ENCODE measurements at places on chromosomes 12 and 14.

GRCh38 chr12:42237853-42238239 lies 202 bp downstream of the YAF2 start:
- DNase-seq = no peak

GRCh38 chr12:124661341-124661740 lies 93.9 kb upstream of the NCOR2 start:
- DNase-seq = no peak

GRCh38 chr14:91732859-91733477 lies 1.1 kb upstream of the CATSPERB start:
- DNase-seq = no peak

DNA sequence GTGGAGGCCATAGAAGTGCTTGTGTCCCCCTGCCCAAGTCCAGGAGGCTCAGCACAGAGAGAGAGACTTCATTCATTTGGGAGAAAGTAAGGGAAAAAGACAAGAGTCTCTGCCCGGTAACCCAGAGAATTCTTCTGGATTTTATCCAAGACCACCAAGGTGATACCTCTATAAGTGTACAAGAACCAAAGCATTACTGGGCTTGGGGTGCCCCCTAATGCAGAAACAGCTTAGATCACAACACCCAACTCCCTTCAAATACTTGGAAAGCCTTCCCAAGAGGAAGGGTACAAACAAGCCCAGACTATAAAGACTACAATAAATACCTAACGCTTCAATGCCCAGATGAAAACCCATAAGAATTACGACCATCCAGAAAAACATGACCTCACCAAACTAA lies 119.7 kb upstream of the PDE3A start:
- no peak for DNase-seq

GRCh38 chr12:120412421-120412820 lies 25.5 kb upstream of the COX6A1 start:
- DNase-seq = no peak

- DNase-seq = no peak
Measured at GRCh38 chr14:51081209-51081608, 13.7 kb downstream of the TRIM9 start.

- no peak for DNase-seq
Measured at GRCh38 chr14:35072226-35072625, 26.2 kb downstream of the FAM177A1 start.

DNA sequence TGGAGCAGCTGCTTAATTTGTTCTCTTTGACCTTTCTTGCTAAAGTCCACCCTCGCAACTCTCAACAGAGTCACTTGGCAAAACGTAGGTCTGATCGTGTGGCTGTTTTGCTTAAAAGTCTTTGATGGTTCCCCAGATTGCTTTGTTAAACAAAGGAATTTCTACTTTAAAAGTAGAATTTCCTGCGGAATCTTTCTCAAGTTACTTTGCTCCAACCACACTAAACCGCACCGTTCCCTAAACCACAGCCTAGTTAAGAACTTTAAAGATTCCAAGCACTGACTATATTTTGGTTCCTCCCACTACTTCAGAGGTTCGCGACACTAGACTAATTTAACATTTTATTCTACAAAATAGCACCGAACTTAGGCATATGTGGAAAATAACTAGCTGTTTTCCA lies 114.8 kb upstream of the FGD4 start:
- DNase-seq = no peak

DNA sequence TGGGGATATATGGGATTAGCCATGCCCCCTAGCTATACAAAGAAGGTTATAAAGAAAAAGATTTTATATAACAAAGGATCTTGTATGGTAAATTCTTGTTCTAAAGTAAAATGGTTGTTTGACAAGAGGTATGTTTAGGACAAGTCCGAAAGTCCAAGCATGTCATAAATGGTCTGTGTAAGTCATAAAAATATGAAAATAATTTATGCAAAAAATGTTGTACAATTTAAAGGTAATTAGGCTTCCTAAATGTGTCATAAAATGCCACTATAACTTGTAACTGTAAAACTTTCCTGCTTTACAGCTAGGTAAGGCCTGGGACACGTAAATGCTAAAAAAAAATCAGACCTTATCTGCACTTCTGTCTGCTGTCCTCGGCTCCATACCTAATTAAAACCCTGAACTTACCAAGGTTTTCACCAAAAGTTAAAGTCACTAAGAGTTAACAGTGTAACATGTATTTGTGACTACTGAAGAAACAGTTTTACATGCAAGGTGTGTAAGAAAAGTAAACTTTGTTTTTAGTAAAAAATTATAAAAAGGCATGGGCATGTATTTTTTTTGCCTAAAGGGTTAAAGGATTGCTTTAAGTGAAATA lies 110.0 kb upstream of the RESF1 start:
- DNase-seq = no peak

GRCh38 chr12:101441461-101442224 lies 33.5 kb upstream of the SPIC start:
- no peak for DNase-seq

DNA sequence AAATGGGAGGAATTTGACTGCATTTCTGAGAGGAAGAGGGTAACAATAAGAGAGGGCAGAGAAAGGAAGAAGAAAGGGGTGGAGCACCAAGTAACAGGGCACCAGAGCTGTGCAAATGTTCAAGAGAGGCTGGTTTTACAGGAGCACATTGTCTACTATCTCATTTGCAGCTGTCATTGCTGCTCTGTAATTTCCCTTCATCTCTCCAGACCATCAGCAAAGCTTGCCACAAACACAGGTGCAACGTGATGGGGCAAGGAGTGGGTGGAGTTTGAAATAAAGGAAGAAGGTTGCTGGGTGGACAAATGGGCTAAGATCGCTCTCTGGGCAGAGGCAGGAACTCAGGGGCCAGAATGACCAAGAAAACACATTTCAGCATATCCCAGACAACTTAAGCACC lies 47.9 kb upstream of the PLEKHG6 start:
- no peak for DNase-seq

- DNase-seq = no peak
Measured at GRCh38 chr12:94318181-94318580, 141.5 kb downstream of the CEP83 start.

- no peak for DNase-seq
Measured at GRCh38 chr14:66634876-66635275, 126.9 kb downstream of the GPHN start.

GRCh38 chr12:84165998-84166571 lies 746.5 kb downstream of the SLC6A15 start:
- no peak for DNase-seq

- DNase-seq = no peak
Measured at GRCh38 chr12:77891518-77892147, 60.9 kb downstream of the NAV3 start.

- no peak for DNase-seq
Measured at GRCh38 chr12:71671816-71672215, 7.7 kb downstream of the THAP2 start.

- DNase-seq = no peak
Measured at GRCh38 chr14:37202265-37202664, 4.5 kb downstream of the MIPOL1 start.

GRCh38 chr12:102421802-102422583 lies 58.4 kb downstream of the IGF1 start:
- DNase-seq = no peak

DNA sequence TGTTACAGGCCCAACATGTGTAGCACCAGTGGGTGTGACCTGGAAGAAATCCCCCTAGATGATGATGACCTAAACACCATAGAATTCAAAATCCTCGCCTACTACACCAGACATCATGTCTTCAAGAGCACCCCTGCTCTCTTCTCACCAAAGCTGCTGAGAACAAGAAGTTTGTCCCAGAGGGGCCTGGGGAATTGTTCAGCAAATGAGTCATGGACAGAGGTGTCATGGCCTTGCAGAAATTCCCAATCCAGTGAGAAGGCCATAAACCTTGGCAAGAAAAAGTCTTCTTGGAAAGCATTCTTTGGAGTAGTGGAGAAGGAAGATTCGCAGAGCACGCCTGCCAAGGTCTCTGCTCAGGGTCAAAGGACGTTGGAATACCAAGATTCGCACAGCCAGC lies 8.6 kb downstream of the BCL2L14 start:
- DNase-seq = no peak

Measured in activated CD4-positive, alpha-beta memory T cell treated with anti-CD3 and anti-CD28 coated beads for 36 hours (primary cell).